Stimulated activated CD8-positive, alpha-beta memory T cell treated with anti-CD3 and anti-CD28 coated beads, Interleukin-2, amount 100 ng/mL, for 48 hours (primary cell): ENCODE measurements at places on chromosomes 3 and 15.
A peak's percentile ranks its signal among the peaks of the same experiment; 100 is the strongest.

- no peak for DNase-seq
These were observed 139.1 kb upstream of the LRIG1 start for GRCh38 chr3:66639809-66640356.

DNA sequence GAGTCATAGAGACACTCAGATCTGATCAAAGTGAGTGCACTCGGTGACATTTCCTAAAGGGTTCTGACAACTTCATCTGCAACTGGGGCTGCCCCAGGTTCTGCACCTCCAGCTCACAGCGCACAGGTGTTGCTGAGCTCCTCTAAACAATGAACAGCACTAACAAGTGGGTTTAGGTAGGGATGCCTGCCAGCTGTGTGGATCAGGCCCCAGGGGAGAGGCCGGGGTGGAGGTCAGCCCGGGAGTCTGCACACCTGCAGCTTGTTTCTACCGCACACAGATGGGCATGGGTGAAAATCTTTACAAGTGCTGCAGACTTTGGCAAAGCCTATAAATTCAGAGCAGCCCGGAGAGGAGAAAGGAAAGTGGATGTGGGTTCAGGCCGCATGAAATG, 355 bp downstream of the FBXW12 start:
- DNase-seq = no peak

GRCh38 chr15:49847423-49848281, 226.8 kb downstream of the DTWD1 start:
- DNase-seq = no peak

DNA sequence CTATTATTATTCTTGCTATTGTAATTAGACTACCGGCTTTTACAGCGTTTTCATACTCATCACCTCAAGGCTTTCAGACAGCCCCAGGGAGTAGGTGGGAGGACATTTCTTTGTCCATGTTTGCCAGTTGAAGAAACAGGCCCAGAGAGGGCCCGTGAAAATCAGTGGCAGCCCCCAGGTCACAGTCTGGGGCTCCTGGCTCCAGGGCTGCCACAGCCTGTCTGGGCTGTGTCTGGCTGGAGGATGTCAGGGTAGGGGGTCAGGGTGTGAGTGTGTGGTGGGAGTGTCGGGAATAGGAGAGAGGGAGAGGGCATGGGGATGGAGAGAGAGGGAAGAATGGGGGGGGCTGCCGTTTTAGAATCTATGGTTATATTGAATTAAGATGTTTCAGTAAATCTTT, 118.2 kb upstream of the TLE3 start:
- no peak for DNase-seq

DNA sequence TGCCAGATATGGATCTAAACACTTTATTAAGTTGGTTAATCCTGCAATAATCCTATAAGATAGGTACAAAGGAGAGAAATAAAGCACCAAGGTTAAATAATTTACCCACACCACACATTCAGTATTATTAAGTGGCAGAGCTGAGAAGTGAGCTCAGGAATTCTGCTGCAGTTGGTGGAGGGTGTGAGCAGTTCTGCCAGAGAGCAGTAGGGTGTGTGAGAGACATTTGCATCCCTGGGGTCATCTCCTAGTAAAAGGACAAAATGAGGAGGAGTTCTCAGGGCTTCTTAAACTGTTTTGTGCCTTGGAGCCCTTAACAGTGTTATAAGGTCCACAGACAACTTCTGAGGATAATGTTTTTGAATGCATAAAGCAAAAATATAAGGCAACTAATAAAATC, 484.5 kb downstream of the TAFA4 start:
- no peak for DNase-seq

GRCh38 chr3:42683875-42684598, 1.3 kb upstream of the KLHL40 start:
- peak; percentile 20 for DNase-seq

DNA sequence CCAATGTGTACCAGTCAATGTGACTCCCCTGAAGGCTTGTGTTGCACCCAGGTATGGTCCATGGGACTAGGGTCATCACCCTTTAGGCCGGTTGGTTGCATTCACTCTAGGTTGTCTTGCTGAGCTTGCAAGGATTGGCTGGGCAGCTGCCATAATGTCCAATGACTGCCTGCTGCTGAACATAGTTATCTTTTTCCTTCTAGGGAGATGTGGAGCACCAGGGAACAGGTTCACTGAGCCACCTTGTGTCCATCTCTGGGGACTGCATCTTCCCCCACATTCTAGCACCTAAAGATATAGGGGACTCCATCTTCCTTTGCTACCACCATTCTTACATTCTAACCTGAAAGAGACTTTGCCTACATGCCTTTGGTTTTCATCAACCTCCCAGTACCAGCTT, 580.4 kb upstream of the TBL1XR1 start:
- DNase-seq = peak; percentile 28

DNA sequence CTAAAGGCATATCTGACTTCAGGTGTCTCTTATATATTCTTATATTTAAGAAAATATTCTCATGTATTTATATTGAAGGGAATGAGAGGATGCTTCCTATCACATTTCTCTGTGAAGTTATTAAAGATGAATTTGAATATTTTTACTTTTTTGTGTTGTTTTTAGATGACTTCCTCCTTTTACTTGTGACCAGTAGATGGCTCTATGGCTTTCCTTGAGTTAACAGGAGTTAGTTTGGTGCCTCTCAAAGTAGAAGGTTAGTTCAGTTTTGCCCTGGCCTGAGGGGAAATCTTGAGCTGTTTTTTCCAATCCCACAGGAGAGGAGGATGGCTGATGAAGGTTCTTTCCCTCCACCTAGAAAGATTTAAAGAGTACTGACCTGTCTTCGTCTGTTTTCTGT, 80.7 kb downstream of the SQOR start:
- no peak for DNase-seq

- DNase-seq = no peak
These were observed 1.6 kb upstream of the SMAD6 start for GRCh38 chr15:66700412-66700801.

DNA sequence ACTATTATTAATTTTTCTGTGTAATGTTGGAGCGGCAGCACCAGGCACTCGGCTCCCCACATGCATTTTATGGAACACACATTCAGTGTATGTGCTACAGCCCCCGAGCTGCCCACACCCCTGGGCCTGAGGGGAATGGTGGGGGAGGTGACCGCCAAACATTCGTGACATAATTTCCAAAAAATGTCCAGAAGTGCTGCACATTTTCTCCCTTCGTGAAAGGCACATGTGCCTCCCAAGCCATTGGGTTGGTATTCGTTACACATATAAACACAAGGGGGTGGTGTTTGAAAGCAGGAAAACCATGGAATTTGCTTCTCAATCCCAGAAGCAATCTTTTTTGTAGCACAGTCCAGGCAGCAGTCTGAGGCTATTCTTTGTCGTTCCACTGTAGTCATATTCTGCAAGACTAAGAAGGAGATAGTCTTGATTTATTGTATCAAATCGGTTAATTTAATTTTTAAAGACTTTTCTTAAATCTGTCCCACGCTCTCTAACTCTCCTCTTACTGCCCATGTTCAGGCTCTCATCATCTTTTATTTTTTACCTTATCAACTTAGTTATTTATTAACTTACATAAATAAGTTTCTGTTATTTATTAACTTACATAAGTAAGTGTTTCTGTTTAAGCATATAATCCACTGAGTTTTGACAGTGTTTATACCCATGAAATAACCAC, 39.2 kb upstream of the POLR2M start:
- no peak for DNase-seq

- no peak for DNase-seq
These were observed 65.4 kb downstream of the OXSM start for GRCh38 chr3:25855266-25855784.

- DNase-seq = no peak
These were observed 210.2 kb downstream of the NR1D2 start for GRCh38 chr3:24155276-24155675.

GRCh38 chr3:16090024-16090423, 84.5 kb upstream of the GALNT15 start:
- DNase-seq = no peak

DNA sequence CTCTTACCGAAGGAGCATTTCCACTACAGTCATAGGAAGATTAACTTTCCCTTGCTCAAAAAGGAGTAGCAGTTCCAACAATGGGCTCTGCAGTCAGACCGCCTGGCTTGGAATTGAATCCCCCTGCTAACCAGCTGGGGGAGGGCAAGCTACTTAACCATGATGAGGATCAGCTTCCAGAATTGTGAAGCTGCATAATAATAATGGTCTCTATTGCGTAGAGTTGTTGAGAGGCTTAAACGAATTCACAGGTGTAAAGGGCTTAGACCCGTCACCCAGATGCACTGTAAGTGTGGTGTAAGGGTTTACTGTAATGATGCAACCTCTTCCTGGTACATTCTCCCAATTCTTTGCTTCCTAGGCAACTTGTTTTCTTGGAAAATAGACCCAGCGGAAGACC, 185.2 kb upstream of the RGMA start:
- no peak for DNase-seq

DNA sequence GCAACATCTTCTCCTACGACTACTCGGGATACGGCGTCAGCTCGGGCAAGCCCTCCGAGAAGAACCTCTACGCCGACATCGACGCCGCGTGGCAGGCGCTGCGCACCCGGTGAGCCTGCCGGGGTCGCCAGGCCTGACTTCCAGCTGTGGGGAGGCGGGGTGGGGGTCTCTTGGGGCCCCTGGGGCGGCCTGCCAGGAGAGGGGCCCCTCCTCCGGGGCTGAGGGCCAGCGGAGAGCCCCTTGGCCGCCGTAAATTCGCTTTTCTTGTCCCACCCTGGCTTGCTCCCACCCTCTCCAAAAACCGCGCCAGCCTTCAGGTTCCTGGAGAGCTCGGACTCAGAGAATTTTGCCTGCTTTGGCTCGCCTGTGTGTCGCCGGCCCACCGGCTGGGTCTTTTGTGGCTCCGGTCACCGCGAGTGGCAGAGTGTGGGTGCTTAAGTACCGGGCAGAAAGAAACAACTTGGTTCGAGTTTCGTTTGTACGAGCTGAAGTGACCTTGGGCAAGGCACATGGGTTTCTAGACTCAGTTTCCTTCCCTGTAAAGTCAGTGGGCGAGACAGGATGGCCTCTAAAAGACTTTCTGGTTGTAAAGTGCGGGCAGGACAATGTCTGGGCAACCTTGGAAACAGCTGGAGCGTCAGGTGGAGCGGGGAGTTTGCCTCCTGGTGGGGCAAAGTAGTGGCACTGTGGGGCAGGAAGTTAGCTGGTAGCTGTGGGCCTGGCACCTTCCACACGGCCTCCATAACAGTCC, 976 bp downstream of the ABHD17C start:
- DNase-seq = no peak

DNA sequence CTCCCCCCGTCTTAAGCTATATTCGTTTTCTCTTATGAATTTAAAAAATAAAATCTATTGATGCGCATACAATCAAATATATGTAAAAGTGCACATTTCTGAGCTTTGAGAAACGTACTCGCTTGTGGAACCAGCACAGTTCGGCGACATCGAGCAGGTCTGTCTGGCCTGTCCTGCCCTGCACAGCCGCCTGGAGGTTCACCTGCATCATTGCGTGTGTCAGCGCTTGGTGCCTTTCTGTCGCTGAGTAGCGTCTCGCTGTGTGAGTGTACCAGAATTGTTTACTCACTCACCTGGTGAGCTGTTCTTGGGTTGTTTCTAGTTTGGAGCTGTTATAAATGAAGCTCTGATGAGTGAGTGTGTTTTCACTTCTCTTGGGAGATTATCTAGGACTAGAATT, 104.0 kb downstream of the VGLL4 start:
- no peak for DNase-seq

DNA sequence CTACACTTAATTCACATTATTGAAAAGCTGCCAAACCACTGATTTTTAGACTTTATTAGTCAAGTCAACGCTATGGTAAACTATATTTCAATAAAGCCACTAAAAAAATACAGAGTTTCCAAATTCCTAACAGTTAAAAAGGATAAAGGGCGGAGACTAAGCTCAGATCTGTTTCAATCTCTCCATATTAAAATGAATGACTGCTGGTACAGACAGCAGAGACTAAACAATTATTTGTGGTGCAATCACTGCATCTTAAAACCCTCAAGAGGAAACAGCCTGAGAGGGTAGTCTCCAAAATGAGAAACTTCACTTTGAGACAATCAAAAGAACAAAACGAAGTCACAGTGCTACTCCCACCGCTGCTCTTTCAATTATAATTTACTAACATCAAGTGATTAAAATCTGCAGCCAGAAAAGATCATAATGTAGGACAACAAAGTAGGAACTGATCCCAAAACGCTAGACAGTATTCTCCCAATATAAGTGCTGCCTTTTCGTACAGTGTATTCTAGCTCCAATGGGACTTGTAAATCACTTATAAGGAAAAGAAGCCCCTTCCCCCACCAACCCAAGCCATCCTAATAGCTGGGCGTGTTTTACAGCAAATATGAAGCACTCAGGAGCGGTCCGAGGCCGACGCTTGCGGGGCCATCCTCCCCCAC, 1.2 kb downstream of the UBP1 start:
- no peak for DNase-seq

- DNase-seq = no peak
These were observed 20.8 kb downstream of the KLHL25 start for GRCh38 chr15:85773970-85774369.

- no peak for DNase-seq
These were observed 32.5 kb downstream of the CHAC1 start for GRCh38 chr15:40985541-40986330.

DNA sequence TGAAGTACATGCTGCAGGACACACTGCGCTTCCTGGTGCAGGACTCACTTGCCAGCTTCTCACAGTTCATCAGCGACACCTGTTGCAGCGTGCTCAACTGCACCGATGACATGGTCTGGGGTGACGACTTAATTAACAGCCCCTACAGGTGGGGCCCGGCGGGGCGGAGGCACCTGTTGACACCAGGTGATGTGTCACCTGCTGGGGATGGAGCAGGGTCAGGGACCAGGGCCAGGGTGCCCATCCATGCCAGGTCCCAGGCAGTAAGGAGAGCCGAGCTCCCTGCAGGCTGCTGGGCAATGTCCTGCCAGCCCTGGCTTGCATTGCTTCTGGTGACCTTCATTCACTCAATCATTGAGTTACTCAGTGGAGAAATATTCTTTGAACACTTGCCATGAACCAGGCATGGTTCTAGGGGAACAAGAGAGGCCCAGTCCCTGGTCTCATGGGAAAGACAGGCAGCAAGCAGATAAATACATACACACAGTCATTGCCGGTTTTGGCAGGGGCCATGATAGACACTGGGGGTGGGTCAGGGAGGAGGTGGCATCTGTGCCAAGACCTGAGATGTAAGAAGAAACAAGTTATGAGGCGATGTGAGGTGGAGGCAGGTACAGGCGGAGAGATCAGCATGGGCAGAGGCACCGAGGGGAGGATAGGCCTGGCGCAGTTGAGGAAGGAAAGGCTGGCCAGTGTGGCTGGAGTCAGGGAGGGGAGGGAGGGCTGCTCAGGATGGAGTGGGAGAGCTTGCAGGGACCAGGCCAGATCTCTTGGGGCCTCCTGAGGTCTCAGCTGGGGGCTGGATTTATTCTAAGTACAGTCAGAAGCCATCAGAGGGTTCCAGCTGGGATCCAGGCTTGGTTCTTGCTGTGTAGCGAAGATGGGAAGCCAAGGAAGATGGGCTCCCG, 30.8 kb downstream of the DNAH1 start:
- no peak for DNase-seq

GRCh38 chr15:95659656-95660055, 670.8 kb upstream of the NR2F2 start:
- DNase-seq = no peak

DNA sequence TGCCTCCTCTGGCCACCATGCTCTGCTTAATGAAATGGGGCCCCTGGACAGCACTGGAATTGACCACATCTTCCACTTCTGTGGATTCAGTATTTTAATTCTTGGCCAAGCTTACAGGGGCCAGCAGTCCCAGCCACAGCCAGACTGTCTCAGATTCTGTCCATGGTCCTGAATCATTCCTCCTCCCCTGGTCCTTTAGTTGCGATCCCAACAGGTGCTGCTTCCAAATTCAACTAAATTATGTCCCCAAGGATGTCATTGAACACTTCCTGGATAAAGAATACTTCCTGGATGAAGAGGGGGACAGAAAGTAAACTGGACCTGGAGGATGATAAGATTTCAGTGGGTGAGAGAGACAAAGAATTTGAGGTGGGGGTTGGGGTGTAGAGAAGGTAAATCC, 111.1 kb upstream of the FOXB1 start:
- DNase-seq = no peak
